ENCODE measurements at places on chromosomes 13 and 19.

GRCh38 chr19:30118221-30118620 lies 176.2 kb downstream of the URI1 start:
- no peak for DNase-seq

GRCh38 chr19:14674764-14675163 lies at the start of gene ADGRE3:
ADGRE3 (minus strand) TSS chr19:14674844; CDS start chr19:14674770, 74 bp downstream.
- no peak for DNase-seq

GRCh38 chr13:112702341-112702985 lies 12.6 kb downstream of the ATP11A start:
- no peak for DNase-seq

DNA sequence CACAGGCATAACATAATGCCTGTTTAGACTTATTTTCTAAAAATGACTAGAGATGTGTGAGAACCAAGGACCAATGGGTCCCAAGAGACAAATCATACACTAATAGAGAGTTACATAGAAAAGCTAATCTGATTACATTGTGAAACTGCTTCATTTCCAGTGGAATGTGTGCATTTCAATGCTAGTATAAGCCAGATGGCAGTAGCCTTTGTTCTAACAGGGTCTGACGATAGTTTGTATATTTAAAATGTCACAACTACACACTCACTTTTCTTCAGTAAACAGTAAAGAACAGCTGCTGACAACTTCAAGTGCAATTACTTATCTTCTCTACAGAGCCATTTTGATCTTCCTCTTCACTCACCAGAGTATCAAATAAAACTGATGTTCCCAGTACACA lies 4.3 kb upstream of the SLITRK5 start:
- DNase-seq: no peak

- no peak for DNase-seq
Observed at GRCh38 chr13:78589206-78589605, 14.1 kb downstream of the POU4F1 start.

- no peak for DNase-seq
Observed at GRCh38 chr13:25372284-25373081, 709 bp downstream of the ATP8A2 start.

DNA sequence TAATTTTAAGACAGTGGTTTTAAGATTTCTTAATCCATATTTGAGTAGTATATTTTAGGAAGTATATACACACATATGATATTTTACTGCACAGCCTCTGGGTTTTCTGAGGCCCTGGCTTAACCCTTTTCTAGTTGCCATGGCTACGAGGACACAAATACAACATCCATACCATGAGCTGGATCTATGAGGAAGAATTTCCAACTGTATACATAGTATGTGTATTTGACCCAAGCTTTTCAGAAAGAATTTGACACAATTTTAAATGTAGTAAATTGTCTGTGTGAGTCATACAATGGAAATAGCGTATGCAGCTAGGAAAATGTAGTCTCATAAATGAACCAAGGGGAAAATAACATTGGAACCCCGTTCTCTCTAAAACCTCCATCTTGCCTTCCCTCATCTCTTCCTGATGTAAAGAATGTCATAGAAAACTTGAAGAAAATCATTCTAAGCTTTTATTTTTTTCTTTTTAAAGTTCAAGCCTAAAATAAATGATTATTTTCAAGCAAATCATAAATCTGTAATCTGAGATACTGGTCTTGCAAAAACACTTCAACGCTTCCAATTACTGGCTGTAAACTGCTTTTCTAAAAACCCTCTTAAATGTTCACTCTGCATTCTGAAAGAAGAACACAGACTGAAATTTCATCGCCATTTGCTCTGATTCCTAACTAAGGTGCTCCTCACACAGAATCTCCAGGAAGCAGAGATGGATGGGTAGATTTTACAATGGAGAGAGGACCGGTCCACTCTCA lies 172.4 kb downstream of the LACC1 start:
- no peak for DNase-seq

DNA sequence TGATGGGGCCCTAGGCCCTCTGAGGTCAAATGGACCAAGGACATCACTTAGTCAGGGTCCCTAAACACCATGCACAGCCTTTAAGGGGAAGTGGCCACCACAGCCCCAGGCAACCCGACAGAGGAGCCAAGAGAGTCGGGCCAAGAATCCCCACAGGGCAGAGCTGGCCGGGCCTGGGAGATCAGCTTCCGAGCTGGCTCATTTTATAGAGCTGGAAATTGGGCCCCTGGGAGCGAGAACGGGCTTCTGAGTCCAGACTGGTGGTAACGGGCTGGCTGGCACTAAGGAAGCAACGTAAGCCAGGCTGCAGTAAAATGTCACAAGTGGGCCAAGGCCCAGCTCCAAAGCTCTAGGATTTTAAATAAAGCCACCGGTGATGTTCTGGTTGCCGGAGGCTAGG lies 51.1 kb downstream of the HSPH1 start:
- no peak for DNase-seq

DNA sequence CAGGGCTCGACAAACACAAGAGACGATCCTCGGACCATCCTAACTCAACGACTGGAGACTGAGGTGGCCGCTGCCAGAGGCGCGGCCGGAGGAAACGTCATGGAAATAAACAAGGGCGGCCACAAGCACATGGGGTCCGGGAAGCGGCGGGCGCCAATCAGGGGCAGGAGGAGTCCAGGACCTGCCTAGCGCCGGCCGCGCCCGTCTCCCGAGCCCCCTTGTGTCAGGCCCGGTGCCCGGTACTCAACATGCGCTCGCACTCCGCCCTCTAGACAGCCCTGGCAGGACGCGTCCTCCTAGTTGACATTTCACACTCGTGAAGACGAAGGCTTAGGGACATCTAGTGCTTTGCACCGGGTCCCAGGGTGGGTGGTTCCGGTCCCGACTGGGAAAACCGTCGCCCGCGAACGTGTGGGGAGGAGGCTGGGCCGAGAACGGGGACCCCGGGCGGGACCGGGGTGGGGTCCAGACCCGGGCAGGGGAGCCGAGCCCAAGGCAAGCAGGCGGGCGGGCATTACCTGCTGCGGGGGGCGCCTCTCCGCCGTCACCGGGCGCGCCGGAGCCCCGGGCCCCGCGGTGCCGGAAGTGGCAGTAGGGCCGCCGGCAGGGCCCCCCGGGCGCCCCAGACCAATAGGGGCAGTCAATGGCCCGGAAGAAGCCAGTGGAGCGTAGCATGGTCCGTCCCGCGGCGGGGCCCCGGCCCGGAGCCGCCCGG lies 442 bp downstream of the REXO1 start:
- DNase-seq: no peak

GRCh38 chr13:110407531-110407930 lies 100.4 kb downstream of the COL4A2 start:
- DNase-seq: no peak

GRCh38 chr13:42454749-42455148 lies 119.2 kb upstream of the TNFSF11 start:
- DNase-seq: no peak

- DNase-seq: no peak
Observed at GRCh38 chr19:46470376-46470775, 987 bp downstream of the PNMA8A start.

DNA sequence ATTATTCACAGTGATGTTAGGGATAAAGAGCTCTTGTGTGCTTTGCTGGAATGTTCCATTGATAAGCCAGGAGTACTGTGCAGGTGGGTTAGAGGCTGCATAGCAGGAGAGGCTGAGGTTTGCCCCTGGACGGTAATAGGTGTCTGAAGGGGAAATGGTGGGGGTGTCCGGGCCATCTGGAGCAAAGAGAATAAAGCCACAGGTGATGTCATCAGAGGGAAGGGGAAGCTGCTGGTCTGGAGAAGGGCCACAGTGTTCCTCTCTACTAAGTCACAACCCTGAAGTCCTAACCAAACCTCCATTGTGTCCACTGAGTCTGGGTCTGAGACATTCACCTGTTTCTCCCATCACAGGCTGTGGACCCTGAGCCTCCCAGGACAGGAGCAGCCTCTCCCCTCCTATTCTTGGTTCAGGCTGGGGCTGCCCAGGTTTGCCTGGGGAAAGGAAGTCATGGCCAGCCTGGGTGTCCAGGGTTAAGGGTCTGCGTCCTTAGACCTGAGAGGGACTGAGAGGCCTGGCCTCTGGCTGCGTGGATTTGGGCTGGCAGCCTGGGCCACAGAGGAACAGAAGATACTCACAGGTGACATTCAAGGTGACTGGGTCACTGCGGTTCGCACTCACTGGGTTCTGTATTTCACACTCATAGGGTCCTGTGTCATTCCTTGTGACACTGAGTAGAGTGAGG lies 6.8 kb downstream of the CEACAM1 start:
- DNase-seq: no peak

DNA sequence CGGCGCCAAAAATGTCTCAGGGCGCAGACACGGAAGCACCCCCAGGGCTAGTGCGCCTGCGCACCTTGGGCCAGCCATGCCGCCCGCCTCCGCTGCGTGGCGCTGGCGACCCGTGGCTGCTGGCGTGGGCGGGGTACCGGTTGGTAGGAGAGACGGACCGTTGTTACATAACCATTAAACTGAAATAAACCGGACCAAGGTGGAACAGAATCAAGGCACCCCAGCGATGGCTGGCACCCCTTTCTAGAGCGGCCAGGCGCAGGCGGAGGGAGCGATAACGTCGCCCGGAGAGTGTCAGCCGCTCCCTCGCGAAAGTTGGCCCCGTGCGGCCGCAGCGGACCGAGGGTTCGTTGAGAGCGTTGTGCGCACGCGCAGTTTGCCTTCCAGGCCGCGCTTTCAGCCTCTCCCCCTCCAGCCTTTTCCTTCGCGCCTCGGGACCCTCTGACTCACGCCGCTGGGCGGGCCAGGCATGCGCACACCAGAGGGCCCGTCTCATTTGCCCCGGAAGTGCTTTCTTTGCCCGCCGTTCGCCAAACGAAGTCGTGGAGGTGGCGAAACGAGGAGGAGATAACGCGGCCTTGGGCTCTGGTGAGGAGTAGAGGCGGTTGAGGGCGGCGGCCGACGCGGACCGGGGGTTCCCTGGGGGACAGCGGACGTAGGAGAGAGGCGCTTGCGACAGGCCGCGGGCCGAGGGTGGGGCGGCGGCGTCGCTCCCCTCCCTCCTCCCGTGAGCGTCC lies at the start of the genes PLEKHJ1 and SF3A2:
Gene PLEKHJ1 (minus strand): TSS at position 16 of the 737 bp plus-strand sequence. CDS start 81 bp downstream, outside the sequence.
Gene SF3A2 (plus strand): TSS at position 511 of the 737 bp plus-strand sequence. CDS start 6,595 bp downstream, outside the sequence.
- DNase-seq: peak; percentile 98

GRCh38 chr19:19429361-19429760 lies 23.9 kb downstream of the GATAD2A start:
- DNase-seq: no peak

DNA sequence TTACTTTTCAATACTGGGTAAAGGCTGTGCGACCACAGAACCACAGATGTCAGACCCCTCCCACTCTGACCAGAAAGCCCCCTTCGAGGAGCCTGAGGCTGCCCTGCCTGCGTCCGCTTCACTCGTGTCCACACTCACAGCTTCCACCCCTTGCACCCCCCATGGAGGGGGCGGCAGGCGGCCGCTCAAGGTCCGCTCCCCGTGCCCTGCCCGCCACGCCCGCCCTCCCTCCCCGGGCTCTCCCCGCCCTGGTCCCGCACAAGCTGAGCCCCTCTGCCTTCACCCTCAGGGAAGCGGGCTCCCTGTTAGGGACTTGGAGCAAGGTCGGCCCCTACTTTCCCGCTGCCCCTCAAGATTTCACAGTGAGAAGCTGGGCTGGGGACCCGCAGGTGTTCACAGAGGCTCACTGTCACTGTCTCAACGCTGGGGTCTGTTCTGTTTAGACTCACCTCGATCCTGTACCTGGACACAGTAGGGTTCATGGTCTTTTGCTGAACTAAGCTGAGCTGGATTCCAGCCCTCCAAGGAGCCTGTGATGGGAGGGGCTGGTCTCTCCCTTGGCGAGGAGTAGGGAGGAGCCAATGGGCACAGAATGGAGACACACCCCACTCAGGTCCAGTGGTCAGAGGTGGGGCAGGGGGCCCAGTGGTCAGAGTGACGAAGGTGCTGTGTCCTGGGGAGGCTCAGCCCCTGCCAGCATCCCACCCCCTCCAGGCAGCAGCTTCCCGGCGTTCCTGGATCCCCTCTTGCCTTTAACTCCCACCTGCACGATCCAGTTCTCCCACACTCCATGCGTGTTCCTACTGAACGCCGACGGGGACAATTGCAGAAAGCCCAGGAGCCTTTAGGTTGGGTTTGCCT lies 69.5 kb downstream of the SPACA7 start:
- no peak for DNase-seq

DNA sequence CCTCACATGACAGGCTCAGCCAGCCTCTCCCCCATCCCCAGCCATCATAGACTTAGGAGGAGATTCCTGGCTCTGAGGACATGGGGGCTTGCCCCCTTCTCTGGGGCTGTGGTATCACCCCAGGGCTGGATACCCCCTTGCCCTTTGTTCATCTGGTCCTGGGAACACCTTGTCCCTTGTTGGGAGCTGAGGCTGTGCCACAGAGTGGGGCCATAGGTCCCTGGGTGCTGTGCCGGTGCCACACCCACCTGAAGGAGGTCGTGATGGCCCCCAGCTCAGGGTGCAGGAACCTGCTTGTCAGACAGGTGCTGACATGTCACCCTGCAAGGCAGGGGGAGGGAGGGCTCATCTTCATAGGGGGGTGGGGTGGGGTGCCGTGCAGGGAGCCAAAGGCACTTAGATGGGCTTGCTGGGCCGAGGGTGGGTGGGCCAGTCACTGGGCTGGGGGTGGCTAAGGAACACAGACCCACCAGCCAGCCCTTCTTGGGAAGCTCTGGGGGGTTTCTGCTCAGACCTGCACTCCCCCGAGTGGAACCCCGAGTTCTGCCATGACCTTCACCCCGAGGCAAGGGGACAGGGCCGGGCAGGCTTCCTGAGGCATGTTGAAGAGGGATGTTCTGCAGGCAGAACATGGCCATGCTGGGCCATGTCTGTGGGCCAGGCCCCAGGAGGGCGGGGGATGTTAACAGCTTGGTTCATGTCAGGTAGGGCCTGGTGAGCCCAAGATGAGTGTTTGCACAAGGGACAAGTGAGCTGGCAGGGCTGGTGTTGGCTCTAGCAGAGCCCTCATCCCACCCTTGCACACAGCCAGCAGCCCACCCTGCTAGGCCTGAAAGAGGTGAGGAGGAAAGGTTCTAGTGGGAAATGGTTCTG lies 28.0 kb downstream of the TSSK6 start:
- DNase-seq: no peak

- DNase-seq: peak; percentile 80
Observed at GRCh38 chr19:4186087-4186993, 3.9 kb downstream of the ANKRD24 start.

- DNase-seq: peak; percentile 62
Observed at GRCh38 chr19:50607874-50608785, 31.6 kb downstream of the SYT3 start.

DNA sequence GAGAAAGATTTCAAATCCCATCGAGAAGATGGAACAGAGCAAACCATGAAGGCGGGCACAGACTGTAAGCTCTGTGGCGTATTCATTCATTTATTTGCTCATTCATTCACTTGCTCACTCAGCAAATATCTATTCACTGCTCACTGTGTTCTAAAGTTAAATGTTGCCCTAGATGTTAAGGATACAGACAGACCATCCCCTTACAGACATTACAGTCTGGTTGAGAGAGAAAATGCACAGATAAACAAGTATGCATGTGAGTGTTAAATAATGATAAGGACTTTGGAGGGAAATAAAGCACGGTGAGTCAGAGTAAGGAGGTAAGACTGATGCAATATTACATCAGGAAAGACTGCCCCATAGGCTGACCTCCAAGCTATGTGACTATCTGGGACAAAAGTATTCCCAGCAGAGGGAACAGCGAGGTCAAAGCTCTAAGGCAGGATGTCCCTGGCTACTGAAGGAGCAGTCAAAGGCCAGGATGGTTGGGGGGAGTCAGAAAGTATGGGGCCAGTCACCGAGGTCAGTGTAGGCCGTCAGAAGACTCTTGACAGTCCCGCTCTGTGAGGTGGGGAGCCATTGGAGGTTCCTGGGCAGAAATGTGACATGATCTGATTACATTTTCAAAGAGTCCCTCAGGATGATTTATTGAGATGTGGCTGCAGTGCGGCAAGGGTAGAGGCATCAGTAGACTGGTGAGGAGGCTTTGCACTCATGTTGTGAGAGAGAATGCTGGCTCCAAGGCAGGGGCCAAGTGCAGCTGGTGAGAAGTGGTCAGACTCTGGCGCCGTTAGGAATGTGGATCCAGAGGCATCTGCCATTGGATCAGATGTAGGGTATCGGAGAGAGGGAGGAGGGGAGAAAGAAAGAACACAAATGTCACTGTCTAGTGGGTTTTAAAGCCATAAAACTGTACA lies 37.9 kb downstream of the MBNL2 start:
- DNase-seq: no peak
